Activated CD8-positive, alpha-beta memory T cell treated with anti-CD3 and anti-CD28 coated beads, Interleukin-2, amount 50 U/mL, for 4 hours (primary cell): ENCODE measurements at places on chromosomes 16 and 17.

GRCh38 chr16:10421596-10421995, 35.7 kb downstream of the ATF7IP2 start:
- no peak for DNase-seq

DNA sequence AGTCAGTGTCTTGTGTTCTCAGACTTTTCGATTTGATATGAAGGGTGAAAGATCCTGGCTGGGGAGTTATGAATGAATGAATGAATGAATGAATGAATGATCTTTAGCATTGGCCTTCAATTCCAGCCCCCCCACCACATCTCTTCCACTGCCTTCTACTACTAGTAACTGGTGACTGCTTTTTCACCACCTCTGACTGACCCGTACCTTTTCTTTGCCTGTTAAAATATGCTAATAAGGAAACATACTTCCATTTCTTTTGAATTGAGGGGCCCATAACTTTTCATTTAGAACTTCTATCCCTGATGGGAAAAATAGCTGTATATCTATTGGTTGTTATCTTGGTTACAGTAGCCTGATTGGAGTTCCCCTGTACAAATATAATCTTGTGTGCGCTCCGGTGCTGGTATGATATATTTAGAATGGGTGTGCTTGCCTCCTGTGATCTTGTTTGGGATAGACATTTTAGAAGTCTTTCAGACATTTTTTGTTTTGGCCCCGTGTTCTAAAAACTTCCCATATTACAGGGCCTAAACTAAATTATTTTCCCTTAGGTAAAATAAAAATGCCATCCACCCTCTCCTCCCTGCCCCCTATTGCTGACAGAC, 3.4 kb downstream of the LYRM1 start:
- DNase-seq, result no peak

DNA sequence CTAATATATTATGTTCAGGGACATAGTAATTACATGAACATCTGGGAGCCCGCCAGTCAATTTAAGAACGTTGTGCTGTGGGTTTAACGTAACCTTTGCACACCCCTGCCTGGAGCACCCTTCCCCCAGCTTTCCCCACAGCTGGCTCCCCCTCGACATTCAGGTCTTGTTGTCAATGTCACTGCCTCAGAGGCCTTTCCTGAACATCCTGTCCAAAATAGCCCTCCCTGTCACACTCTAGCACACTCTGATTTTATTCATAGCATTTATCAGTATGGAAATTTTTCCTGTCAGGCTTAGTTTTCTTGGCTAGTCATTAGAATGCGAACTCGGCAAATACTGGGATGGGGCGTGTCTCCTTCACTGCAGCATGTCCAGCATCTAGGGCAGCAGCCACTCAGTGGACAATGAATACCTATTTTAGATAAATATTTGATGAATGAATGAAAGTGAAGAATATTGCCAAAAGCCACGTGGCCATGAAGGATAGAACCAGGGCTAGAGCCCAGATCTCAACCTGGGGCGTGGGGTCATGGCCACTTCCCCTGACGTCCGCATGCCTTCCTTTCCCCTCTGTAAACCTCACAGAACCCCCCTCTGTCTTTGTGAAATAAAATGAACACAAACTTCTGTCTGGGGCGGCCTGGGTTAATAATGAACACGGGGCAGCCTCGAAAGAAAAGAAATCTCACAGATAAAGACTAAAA, 10.5 kb downstream of the PIK3R6 start:
- DNase-seq, result no peak

DNA sequence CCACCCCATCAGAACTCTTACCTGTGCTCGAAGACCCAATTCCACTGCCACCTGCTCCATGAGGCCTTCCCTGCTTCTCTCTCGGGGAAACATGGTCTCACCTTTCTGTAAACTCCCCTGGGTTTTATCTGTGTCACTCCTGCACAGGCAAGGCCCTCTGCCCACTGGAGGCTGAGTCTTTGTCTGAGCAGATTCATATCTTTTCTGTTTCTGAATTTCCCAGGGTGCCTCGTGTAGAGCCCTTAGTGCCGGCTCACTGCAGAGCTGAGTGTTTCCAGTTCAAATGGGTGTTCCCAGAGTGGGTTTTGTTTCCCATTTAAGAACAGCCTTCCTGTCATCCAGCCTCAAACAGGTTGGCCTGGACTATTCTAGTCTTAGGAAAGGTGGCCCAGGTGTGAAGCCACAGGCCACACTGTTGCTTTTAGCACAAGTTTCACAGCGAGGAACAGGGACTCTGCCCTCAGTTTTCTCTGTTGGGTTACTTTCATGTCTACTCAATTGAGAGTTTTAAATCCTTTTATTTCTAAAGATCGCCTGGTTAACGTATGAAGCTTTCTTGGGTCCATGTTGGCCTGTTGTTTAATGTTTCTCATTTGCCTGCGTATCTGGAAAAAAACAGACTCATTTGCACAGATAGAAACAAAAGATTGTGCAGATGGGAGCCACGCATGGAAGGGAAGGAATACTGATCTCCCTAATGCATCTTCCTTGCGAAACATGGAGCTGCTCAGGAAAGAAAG, 228.7 kb downstream of the MSI2 start:
- DNase-seq, result no peak

DNA sequence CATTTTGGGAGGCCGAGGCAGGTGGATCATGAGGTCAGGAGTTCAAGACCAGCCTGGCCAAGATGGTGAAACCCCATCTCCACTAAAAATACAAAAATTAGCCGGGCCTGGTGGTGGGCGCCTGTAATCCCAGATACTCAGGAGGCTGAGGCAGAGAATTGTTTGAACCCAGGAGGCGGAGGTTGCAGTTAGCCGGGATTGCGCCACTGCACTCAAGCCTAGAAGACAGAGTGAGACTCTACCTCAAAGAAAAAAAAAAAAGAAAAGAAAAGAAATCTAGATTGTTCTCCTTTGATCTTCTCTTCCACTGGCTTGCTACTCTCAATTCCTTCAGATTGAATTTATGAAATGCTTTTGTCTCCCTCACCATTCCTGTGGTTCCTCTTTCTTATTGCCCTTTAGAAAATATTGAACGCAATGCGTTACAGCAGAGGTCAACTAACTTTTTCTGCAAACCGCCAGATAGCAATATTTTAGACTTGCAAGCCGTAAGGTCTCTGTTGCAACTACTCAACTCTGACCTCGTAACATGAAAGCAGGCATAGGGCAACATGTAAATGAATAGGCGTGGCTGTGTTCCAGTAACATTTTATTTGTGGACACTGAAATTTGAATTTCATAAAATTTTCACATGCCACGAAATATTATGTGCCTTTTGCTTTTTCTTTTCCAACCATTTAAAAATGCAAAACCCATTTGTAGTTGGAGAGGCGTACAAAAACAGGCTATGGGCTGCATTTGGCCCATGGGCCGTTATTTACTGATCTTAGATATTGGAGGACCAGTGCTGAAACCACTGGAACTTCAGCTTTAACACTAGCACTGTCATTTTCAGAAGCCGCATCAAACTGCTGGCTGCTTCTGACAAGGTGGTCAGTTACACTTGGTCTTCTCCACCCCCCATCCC, 24.8 kb downstream of the PITPNC1 start:
- no peak for DNase-seq

GRCh38 chr16:68658341-68658973, 13.3 kb downstream of the CDH3 start:
- DNase-seq, result no peak

DNA sequence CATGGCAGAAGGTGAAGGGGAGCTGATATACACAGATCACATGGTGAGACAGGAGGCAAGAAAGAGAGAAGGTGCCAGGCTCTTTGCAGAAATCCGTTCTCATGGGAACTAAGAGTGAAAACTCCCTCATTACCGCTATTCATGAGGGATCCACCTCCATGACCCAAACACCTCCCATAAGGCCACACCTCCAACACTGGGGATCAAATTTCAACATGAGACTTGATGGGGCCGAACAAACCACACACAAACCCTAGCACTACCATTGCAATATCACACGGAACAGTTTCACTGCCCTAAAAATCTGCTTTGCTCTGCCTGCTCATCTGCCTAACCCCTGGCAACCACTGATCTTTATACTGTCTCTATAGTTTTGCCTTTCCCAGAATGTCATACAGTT, 34.8 kb downstream of the C17orf67 start:
- DNase-seq, result no peak

- DNase-seq, result no peak
Measured at GRCh38 chr17:8681170-8681949, 50.8 kb upstream of the MYH10 start.

DNA sequence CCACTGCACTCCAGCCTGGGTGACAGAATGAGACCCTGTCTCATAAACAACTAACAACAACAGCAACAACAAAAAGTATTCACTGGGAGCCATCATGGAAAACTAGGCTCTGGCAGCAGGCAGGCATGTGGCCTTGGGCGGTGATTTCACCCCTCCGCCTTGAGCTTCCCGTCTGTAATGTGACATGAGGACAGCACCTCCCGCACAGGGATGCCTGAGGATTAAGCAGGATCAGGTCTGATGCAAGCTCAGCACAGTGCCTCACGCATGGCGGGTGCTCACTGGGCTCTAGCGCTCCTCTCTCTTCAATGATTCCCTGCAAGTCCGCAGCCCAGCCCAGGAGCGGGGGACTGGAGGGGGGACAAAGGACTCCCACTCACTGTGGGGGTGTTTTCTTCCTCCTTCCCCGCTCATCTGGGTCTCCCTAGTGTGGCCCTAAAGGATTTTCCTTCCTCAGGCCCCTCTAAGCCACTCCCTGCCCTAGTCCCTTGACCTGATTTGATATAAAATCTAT, 2.8 kb downstream of the PLCD3 start:
- DNase-seq, result no peak

GRCh38 chr16:66569131-66569530, 2.9 kb downstream of the CMTM1 start:
- DNase-seq, result no peak

DNA sequence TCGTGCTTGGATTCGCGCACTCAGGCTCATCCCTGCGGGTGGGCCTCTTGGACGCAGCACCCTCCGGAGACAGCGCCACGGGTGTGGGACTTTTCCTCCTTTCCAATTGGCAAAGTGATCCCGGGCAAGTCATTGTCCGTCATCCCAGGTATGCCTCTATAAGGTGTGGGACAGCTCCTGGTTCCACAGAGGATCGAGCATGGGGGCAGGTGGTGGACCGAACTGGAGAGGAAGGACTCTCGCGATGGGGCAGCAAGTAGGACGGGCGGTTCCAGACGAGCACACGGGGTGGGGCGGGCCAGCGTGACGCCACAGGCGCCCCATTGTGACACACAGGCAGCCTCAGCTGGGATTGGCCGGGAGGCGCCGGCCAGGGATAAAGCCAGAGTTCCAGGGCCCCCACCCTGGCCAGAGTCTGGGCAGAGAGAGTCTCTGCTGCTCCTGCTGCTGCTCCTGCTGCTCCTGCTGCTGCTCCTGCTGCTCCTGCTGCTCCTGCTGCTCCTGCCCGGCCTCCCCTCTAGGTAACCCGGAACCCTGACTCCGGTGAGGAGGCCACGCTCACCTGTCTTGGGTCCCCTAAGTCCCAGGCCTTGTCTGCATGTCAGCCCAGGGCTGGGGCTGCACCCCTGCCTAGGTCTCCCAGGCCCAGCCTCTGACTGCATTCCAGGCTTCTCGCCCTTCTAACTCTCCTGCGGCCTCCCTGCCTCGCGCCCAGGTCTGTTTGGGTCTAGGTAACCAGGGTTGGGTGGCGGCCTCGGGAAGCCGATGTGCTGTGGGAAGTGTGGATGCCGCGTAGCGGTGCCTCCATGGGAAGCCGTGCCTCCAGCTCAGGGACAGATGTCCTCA, 38.5 kb upstream of the SLC47A1 start:
- no peak for DNase-seq

- no peak for DNase-seq
Measured at GRCh38 chr16:89293276-89294143, 76.0 kb downstream of the ZNF778 start.

DNA sequence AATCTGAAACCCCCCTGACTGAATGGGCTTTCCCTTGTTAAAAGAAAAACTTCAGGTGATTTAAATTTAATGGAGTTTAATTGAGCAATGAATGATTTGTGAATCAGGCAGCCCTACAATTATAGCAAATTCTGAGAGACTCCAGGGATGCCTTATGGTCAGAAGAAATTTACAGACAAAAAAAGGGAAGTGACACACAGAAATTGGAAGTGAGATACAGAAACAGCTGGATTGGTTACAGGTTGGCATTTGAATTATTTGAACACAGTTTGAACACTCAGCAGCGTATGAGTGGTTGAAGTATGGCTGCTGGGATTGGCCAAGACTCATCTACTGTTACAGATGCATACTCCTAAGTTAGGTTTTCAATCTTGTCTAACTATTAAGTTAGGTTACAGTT, 19.0 kb upstream of the CPHXL start:
- no peak for DNase-seq

- DNase-seq, result no peak
Measured at GRCh38 chr16:84471966-84472365, 32.5 kb downstream of the MEAK7 start.

DNA sequence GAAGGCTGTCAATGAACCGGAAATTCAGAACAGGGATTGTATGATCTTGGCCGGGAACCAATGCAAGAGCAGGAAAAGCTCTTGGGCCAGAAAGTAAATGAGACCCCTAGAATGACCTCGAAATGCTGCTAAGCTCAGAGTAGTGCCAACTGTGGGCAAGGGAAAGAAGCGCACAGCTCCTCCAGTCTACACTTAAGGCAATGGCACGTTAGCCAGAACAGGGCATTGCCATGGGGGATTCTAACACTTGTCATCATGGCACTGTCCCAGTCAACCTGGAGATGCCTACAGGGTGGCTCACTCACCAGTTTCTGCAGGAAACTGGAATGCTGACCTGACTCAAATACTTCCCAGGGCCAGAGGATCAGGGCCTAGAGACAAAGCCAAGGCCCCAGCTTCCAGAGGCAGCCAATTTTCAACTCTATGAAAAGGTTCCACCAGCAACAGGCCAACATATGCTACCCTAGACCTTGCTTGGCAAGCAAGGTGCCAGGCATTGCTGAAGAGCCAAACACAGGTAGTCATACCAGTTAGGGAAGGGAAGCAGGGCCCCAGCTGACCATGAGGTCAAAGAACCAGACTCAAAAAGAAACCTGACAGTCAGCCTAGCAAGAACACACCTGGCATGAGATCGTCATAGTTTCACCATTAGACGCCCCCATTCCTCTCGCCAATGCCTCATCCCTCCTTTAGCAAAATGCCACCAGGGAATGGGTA, 34.9 kb downstream of the ARHGAP17 start:
- no peak for DNase-seq

GRCh38 chr17:52202520-52203080, 44.1 kb upstream of the CA10 start:
- DNase-seq, result no peak
